ENCODE measurements at places on chromosomes 13 and 19.

DNA sequence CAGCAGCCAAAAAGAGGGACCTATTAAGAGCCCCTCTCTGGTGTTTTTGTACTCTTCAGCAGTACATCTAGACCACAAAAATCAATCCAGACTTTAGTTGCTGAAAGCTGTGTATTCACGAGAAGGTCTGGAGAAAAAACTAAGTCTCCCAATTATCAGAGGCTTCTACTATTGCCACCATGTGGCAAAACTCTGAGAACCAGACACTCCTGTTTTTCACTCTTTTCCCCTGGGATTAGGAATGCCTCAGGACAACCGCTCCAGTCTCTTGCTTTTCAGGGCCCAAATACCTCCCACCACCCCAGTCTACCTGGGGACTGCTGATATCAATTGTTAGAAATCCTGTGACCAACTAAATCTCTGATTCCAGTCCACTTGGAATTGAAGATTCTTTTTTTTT is 30.1 kb upstream of the OBI1 start:
- DNase-seq = no peak

DNA sequence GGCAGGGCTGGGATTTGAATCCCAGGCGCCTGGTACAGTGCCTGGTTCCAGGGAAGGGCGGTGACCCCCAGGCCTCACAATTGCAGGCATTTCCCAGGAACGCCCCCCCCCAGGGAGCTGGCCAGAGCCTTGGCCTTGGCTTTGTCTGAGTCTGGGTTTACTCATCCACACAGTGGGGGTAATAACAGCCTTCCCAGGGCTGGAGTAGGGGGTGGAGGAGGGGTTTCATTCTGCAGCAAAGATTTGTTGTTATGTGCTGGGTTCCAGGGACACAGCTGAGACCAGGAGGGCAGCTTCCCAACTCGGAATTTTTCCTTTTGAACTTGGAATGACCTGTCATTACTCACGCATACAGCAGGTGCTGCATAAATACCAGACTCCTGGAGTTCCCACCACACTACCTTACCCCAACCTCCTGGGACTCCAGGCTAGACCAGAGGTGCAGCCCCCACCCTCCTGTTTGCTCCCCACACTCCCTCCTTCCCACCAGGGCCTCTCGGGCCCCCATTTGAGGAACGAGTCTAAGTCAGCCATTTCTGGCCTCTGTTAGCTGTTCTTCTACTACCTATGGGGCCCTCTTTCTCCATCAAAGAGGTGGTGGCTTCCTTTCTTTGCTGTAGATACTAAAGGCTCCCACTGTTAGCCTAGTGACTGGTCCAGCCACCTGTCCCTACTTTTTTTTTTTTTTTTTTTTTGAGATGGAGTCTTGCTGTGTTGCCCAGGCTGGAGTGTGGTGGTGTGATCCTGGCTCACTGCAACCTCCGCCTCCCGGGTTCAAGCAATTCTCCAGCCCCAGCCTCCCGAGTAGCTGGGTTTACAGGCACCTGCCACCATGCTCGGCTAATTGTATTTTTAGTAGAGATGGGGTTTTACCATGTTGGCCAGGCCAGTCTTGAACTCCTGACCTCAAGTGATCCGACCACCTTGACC is 1.6 kb upstream of the ADAMTS10 start:
- DNase-seq = no peak

- DNase-seq = no peak
These were observed 52.3 kb downstream of the PTPRS start for GRCh38 chr19:5288347-5288739.

- DNase-seq = no peak
These were observed 1.7 kb downstream of the NR2F6 start for GRCh38 chr19:17243830-17244617.

- DNase-seq = no peak
These were observed 46.5 kb downstream of the UTP14C start for GRCh38 chr13:52070929-52071523.

DNA sequence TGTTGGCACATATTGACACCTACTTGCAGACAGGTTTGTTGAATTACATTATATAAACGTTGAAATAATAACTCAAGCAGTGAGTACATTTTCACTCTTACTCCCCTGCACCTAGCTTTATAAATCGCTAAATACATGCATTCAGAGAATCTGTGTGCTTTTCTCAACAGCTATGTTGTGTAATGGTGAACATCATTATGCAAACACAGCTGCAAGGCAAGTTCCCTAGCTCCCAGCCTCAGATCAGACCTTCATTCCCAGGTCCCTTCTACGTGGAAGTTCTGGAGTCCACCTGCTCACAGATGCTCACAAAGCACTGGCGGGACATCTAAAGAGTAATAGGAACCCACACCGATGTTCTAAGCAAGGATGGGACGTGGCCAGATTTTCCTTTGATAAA is 86.8 kb upstream of the PEG3 start:
- no peak for DNase-seq

DNA sequence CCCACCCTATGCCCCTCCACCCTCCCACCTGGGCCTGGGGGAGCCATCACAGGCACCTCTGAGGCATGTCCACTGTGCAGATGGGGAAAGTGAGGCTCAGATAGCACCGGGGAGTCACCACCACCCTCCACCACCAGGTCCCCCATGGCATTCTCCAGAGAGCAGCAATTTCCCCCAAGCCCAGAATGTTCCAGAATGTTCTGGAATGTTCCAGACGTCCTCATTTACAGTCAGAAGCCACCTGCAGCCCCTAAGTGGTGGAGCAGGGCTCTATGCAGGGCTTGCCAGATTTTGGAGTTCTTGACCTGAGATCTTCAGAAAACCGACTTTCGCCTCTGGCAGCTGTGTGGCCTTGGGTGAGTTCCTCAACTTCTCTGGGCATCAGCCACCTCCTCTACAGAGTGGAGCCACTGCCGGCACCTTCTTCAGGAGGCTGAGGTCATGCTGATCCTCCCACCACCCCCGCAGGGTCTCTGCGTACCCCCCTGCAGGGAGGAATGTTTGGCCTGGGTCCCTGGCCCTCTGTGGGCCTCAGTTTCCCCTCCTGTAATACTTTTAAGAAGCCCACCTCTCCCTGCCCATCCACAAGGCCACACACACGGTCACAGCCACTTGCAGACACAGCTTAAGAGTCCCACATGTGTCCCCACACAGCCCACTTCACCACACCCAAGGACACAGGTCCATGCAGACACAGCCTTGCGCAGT is 6.2 kb downstream of the FUT5 start:
- no peak for DNase-seq

DNA sequence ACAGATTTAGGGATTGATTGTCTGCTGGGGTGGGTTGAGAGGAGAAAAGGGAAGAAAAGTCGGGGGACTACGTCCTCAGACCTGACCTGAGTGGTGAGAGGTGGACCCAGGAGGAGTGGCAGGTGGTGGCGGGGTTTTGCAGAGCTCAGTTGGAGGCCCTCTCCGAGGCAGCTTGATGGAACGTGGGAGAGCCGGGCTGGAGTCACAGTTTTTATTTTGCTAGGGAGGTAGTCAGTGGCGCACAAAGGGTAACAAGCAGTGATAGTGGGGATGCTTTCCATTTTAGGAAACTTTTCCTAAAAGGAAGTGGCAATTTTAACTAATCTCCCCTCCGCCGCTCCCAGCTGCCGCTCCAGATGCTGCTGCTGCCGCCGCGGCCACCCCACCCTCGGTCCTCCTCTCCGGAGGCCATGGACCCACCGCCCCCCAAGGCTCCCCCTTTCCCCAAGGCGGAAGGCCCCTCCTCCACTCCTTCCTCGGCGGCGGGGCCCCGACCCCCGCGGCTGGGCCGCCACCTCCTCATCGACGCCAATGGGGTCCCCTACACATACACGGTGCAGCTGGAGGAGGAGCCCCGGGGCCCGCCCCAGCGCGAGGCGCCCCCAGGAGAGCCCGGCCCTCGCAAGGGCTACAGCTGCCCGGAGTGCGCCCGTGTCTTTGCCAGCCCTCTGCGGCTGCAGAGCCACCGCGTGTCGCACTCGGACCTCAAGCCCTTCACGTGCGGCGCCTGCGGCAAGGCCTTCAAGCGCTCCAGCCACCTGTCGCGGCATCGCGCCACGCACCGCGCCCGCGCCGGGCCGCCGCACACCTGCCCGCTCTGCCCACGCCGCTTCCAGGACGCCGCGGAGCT is 1.1 kb upstream of the ZNF581 start:
- no peak for DNase-seq

- DNase-seq = no peak
These were observed 48.7 kb upstream of the RANBP3 start for GRCh38 chr19:6026390-6027227.

- no peak for DNase-seq
These were observed 11.1 kb upstream of the NANOS3 start for GRCh38 chr19:13865571-13866462.

DNA sequence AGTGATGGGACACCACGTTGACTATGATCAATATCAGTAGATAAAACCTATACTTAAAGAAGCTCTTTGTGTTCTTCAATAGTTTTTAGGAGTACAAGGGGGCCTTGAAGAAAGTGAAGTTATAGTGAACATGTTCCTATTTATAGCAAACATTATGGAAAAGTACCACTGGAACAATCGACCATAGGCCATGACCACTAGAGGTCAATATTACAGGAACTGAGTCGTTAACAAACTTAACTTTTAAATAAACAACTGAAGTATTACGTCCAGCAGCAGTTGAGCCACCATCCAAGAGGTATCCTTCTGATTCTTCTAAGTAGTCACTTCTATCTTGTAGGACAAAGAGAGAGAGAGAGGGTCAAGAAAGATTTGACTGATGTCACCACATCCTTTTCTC is 391.0 kb upstream of the SLITRK5 start:
- no peak for DNase-seq

- DNase-seq = no peak
These were observed 18.8 kb downstream of the ZC3H4 start for GRCh38 chr19:47094557-47095475.

DNA sequence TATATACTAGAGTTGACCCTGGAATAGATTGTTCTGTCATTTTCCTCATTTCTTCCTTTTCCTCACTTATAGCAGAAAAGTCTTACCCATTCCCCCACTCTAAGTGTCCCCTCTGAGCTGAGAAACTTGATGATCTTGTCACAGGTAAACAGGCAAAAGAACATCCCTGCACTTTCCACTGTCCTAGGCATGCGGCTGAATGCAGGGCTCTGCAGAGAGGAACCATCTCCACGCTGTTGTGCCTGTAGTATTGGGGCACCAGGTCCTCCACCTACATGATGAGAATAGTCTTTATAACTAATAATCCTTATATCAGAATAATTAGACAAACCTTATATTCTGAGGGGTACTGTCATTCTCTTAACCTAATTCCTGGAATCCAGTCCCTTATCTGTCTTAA is 211.3 kb downstream of the RBM26 start:
- no peak for DNase-seq

- DNase-seq = no peak
These were observed 13.7 kb upstream of the GPR183 start for GRCh38 chr13:99320693-99321481.

DNA sequence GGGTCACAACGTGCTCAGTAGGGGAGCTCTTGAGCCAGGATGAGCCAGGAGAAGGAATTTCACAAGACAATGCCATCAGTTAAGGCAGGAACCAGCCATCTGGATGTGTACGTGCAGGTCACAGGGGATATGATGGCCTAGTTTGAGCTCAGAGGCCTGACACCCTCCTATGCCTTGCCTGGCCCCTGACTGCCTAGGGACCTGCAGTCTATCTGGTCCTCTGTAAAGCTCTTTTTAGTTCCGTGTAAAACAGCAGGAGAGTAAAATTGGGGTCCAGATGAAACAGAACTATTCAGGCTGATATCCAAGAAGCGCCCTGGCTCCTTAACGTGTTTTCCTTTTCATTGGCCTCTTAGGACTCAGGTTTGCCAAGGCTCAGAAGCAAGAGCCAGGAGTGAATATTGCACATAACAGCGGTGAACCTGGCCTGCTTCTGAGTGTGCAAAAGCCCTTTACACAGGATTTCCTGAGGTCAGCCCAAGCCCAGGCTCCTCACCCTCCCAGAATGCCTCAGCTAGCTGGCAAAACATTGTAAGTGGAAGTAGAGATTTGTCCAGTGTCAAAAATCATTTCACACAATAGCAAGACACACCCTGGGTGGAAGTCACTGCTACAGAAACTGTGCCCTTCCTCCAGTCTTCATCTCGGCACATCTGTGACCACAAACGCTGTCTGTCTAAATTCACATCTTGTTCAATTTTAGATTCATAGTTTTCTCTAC is 777.2 kb downstream of the UQCRFS1 start:
- DNase-seq = no peak

GRCh38 chr19:45172173-45172572 is 5.9 kb downstream of the TRAPPC6A start:
- no peak for DNase-seq
